ENCODE measurements at places on chromosomes 13 and 19.
A peak's percentile ranks its signal among the peaks of the same experiment; 100 is the strongest.

- no peak for DNase-seq
Observed at GRCh38 chr13:58655086-58655485, 1023.5 kb downstream of the PCDH17 start.

DNA sequence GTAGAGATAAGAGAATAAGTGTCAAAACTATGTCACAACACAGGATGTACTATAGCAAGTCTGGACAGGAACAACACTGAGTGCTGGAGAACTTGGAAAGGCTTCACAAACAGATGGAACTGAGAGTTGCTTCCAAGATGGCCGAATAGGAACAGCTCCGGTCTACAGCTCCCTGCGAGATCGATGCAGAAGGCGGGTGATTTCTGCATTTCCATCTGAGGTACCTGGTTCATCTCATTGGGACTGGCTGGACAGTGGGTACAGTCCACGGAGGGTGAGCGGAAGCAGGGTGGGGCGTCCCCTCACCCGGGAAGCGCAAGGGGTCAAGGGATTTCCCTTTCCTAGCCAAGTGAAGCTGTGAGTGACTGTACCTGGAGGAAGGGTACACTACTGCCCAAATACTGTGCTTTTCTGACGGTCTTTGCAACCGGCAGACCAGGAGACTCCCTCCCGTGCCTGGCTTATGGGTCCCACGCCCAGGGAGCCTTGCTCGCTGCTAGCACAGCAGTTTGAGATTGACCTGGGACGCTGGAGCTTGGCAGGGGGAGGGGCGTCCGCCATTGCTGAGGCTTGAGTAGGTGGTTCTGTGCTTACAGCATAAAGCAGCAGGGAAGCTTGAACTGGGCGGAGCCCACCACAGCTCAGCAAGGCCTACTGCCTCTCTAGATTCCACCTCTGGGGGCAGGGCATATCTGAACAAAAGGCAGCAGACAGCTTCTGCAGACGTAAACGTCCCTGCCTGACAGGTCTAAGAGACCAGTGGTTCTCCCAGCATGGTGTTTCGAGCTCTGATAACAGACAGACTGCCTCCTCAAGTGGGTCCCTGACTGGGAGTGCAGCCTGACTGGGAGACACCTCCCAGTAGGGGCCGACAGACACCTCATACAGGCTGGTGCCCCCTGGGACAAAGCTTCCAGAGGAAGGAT is 46.0 kb downstream of the USP12 start:
- DNase-seq = no peak

DNA sequence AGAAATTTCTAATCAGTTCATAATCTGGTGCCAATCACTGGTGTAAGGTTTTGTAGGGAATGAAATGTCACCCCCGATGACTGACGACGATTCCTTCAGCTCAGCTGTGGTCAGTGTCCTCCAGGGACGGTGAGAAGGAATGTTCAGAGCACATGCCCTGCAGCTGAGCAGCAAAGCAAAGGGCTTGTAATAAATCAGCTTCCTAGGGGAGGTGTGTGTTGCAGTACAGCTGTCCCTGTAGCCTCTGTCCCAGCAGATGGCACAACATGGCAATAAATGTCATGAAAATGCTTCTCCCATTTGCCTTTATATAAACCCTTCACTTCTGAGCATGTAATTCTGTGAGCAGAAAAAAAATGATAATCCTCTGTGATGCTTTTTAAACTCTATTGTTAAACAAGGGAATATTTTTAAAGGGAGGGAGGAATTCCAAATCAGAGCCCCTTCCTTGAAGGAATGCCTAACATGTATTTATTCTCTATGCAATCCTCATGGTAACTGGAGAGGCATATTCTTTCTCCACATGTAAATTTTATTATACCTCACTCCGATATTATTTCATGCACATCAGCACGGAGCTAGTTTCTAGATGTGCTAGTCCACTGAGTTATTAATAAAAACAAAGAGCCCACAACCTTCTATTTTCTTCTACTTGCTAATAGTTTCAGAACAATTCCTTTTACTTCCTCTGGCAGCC is 102.5 kb downstream of the FAM216B start:
- DNase-seq = no peak

DNA sequence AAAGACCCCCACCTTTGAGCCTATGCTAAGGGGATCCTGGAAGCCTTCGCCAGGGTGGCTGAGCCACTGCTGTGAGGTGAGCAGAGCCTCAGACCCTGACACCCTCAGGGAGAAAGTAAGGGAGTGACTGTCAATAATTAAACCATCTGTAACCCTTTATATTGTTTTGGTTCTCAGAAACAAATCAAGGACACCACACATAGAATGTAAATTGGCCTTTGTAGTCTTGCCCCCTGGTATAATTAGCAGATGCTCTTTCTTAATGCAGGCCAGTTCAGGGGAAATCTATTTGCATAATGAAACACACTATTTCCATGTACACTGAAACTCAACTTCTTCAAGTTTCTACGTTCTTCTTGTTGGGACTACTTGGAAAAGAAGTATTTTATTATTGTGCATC is 127.7 kb upstream of the EDNRB start:
- DNase-seq = no peak

DNA sequence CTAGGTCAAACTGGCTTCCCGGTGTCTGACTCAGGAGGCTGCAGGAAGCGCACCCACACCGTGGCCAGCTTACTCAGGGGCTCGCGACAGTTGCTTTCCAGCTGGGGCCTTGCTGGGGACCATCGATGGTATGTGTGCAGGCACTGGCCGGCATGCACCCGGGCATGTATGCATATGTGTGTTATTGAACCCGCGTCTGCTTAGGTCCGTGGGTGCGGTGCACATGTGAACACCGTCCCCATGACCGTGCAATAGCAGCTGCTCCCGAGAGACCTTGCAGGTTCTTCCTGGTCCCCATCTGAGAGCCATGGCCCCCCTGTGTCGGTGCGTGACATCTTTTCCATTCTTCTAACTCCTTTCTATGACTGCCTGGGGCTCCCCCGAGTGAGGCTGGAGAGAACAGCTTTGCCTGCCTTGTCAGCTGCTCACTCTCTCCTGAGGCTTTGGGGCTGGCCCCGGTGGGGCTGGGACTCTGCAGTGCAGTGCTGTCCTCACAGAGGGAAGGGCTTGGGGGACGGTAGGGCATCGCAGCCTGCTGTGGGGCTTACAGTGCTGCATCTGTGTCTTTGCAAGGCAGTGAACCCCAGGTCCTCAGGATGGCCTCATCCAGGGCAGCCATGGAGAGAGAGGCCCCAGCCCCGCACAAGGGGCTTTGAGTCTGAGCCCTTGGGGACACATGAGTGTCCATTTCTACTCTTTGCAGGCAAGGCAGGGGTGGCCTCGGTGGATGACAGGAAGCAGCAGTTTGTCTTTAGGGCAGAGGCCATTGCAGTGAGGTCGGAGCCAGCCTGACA is 65.1 kb downstream of the CHST8 start:
- no peak for DNase-seq

DNA sequence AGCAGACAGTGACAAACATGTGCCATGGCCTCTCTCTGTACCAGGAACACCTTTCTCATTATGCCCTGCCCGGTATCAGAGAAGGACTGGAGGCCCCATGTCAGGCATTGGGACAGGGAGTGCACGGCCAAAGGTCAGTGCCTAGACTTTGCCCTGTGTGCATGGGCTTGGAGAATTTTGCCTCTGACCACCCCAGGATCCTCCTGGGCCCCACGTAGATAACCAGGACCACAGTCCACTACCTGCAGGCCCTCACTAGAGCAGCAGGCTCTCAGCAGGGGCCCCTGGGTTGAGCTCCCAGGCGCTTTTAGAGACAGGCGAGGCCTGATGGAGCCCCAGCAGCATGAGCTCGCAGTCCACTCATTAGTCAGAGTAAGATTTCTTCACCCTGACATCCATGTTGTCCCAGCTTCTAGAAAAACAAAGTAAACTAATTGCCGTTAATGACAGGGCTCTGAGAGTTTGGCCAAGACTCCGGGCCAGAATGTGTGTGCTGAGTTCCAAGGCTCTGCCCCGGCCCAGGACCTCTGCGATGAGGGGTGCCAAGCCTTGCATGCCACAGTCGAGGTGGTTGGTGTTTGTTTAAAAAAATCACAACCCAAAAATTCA is 42.7 kb downstream of the CAPN12 start:
- DNase-seq = no peak

DNA sequence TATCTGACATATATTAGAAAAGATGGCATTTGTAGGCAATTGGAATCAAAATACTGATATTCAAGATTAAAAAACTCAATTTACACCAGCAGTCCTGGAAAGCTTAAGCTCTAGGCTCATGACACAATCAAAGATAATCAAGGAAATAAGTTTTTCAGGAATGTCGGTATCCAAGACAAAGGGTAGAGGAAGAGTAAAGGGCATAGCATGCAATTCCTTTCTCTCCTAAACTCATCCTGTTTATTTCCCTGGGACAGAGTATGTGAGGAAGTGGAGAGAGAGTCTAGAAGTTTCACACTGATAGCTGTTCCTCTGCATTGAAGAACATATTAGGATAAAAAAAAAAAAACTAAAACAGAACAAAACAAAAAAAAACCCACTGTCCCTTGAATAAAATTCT is 2452.1 kb downstream of the PCDH9 start:
- DNase-seq = no peak

DNA sequence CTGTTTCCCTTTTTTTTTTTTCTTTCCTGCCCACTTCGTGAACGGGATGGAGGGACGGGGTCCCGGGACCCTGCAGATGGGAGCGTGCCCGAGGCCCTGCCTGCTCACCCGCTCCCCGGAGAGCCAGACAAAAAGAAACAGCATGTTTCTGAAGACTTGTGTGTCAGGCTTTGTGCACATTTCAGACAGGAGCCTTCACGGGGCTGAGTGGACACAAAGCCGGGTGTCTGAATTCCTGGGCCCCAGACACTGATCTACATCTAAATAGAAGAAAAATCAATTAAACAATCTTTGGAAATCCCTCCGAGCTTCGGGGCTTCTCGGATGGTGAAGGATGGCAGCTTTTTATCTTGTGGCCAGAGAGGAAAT is 4.2 kb downstream of the PGPEP1 start:
- DNase-seq = no peak

- no peak for DNase-seq
Observed at GRCh38 chr13:22196777-22197176, 525.9 kb downstream of the FGF9 start.

DNA sequence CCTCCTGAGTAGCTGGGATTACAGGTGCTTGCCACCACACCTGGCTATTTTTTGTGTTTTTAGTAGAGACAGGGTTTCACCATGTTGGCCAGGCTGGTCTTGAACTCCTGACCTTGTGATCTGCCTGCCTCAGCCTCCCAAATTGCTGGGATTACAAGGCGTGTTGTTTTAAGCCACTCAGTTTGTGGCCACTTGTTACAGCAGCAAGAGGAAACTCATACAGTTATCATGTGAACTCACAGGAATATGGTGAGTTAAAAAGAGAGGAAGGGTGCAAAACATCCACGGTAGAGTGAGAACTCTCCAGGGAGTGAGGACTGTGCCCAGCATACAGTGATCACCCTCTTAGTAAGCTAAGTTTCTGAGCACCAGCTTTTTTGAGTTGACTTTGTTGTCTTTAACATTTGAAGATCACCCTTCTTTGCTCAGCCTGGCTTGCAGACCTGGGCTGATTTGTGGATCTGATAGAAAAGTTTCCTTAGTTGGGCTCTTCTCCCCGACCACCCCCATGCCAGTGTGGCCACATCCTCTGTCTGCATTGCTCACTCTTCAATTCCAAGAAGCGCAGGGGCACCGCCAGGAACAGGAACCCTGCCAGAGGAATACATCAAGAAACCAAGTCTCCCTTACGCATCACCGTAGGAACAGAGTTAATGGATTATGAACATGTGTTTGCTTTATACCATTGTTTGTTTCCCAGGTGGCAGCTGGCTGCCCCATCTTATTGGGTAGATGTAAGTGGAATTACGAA is 16.0 kb downstream of the ALOX5AP start:
- DNase-seq = no peak

DNA sequence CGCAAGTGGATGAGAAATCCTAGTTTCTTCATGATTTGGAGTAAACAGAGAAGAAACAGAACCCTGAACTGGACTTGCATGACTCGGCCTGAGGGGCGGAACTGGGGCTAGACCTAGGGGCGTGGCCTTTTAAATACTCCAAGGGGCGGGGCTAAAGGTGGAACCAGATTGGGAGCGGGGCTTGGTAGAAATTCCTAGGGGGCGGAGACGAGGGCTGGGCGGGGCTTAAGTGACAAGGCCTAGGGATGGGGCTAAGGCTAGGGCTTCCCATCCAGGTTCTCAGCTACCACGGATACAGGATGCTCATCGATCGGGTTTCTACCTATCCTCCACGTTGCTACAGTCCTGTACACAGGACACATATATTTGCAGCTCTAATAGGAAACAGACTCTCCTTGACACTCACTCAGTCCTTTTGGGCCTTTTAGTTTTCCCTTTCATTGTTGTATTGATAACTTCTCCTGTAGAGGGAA is 372 bp upstream of the ZNF699 start:
- peak; percentile 92 for DNase-seq

GRCh38 chr13:103866048-103866447 is 799.8 kb upstream of the SLC10A2 start:
- no peak for DNase-seq

- DNase-seq = no peak
Observed at GRCh38 chr19:17685451-17686022, 2.6 kb downstream of the UNC13A start.

DNA sequence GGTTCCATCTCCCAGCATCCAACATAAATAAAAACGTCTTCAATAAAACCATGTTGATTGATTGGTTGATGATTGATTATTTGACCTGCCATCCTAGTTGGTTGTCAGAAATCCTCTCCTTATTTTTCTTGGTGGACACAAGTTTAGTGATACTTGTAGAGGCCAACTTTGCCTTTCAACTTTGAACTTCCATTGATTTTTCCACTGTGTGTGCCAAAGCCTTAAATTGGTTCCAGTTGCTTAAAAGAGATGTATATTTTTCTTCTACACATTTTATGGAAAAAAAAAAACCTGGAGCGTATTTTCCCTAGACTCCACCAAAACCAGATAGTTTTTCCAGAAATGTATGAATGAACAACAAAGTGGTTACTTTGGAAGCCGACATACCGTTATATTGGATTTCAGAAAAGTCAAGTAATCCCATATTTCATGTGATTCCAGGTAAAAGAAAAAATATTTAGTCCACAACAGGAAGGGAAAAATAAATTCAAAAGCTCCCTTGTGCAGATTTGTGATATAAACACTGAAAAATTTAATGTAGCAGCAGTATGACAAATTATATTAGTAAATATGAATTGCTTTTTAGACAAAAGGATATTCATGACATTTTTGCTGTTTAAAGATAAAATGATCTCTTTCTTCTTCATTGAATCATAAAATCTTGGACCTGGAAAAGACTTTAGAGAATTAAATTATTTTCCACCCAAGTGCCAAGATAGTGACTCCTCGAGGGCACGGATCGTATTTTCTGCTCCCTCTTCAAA is 85.2 kb downstream of the MBNL2 start:
- no peak for DNase-seq

Data from left ventricle myocardium inferior (tissue), 1 donor.